Pancreas (tissue), 10 donors: ENCODE measurements at places on chromosomes 6 and 20. TPM values are rescaled to one million over a fixed set of nuclear protein-coding genes. Genes with fewer than 3 reads are reported as not detected.

DNA sequence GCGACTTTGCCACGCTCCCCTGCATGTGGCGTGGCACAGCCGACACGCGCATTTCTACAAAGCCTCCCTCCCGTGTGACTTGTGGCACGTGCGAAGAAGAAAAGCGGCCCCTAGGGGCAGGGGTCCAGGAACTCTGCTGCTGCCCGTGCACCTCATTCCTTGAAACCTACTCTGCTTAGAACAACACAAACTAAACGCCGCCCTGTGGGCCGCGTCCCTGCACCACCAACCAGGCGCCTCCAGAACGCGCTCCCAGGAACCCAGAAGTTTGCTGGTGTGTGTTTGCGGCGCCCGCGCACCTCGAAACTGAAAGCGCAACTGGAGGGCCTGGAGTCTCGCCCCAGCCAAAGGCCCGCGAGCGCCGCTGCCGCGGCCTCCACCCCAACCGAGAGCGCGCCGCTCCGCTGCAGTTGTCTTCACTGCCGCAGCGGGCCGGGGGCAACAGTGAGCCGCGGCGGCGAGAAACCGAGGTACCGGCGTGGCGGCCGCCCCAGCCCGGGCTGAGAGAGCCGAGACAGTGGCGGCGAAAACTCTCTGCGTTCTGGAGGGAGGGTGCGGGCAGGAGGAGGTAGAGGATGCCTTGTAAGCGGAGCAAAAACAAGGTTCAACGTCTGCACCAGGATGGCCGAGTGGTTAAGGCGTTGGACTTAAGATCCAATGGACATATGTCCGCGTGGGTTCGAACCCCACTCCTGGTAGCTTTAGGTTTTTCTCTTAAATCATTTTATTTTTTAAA is 65.8 kb downstream of the STX11 start:
- H3K27ac ChIP-seq, result peak overlapping the region; percentile 91
- H3K36me3 ChIP-seq, result no peaks in the 10 kb centered on the region
- peak; percentile 94 for DNase-seq
- H3K4me3 ChIP-seq, result peak overlapping the region; percentile 66
- no peaks in the 10 kb centered on the region for H3K27me3 ChIP-seq

- no peaks in the 10 kb centered on the region for H3K27me3 ChIP-seq
- no peak overlapping the region for H3K27ac ChIP-seq
- H3K36me3 ChIP-seq, result no peaks in the 10 kb centered on the region
- no peaks in the 10 kb centered on the region for H3K4me1 ChIP-seq
Observed at GRCh38 chr6:121578216-121578615, 142.8 kb downstream of the GJA1 start.

IRF4 gene
- polyA plus RNA-seq, result 0.05 TPM

- peaks cover under 1% of the 10 kb centered on the region for H3K36me3 ChIP-seq
- no peak for DNase-seq
- H3K27ac ChIP-seq, result no peak overlapping the region
- no peaks in the 10 kb centered on the region for H3K27me3 ChIP-seq
- H3K4me3 ChIP-seq, result no peak overlapping the region
Observed at GRCh38 chr20:51468636-51469035, 73.9 kb downstream of the NFATC2 start.

DNA sequence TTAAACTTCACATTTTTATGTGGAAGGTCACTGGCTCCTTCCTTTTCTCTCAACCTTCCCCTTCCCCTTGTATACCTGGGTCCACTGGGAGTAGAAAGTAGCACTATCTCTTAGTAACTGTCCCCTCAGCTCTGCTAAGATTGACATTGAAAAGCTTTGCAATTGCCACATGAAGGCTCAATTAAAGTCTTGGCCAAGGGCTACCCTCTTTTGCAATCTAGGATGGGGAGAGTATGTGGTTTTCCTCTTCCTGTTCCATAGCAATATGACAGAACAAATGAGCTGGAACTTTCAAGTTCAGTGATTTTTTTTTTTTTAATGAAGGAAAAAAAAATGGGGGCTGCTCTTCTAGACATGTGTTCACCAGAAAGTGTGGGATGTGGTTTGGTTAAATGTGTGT is 37.1 kb downstream of the PROKR2 start:
- no peak for DNase-seq
- H3K36me3 ChIP-seq, result no peaks in the 10 kb centered on the region
- no peak overlapping the region for H3K27ac ChIP-seq
- H3K4me3 ChIP-seq, result no peak overlapping the region
- H3K4me1 ChIP-seq, result no peaks in the 10 kb centered on the region

GRCh38 chr6:163925839-163926238 is 511.3 kb downstream of the QKI start:
- H3K27ac ChIP-seq, result no peak overlapping the region
- no peak for DNase-seq
- H3K27me3 ChIP-seq, result no peaks in the 10 kb centered on the region
- H3K4me1 ChIP-seq, result no peaks in the 10 kb centered on the region
- no peak overlapping the region for H3K4me3 ChIP-seq
- H3K36me3 ChIP-seq, result no peaks in the 10 kb centered on the region

TNFRSF6B gene
- polyA plus RNA-seq, result 14.0 TPM

DNA sequence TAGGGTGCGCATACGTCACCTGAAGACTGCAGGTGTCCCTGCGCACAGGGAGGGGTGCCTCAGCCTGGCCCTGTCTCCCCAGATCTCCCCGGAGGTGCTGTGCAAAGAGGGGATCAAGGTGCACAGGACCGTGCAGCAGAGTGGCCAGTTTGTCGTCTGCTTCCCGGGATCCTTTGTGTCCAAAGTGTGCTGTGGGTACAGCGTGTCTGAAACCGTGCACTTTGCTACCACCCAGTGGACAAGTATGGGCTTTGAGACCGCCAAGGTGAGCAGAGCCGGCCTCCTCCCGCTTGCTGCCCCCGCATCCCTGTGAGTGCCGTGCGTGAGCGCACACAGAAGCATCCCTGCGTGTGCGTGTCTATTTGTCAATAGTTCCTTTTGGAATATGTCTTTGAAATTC is 150.7 kb downstream of the DTNBP1 start:
- H3K4me1 ChIP-seq, result no peaks in the 10 kb centered on the region
- no peak overlapping the region for H3K27ac ChIP-seq
- H3K36me3 ChIP-seq, result no peaks in the 10 kb centered on the region
- no peaks in the 10 kb centered on the region for H3K27me3 ChIP-seq
- H3K4me3 ChIP-seq, result no peak overlapping the region

- no peak overlapping the region for H3K27ac ChIP-seq
- no peaks in the 10 kb centered on the region for H3K4me1 ChIP-seq
- no peaks in the 10 kb centered on the region for H3K36me3 ChIP-seq
- H3K4me3 ChIP-seq, result no peak overlapping the region
- H3K27me3 ChIP-seq, result no peaks in the 10 kb centered on the region
Observed at GRCh38 chr20:33702861-33703260, 16.7 kb upstream of the E2F1 start.

DNA sequence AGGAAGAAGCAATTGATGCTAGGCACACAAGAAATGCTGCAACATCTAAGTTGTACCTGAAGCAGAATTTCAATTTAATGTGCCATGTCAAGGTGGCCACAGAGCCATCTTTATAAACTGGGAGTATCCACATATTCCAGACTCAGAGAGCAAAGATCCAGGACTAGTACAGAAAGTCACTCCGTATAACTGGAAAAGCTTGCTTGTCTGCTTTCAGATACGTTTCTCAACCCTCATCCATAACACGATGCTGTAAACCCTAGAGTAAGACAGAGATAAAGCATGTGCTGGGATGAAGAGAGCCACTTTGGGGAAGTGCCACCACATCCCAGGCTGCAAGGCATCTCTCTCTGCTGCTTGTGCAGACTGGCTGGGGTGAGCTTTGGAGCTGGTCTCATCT is 134.7 kb downstream of the PACRG start:
- H3K36me3 ChIP-seq, result no peaks in the 10 kb centered on the region
- H3K27me3 ChIP-seq, result no peaks in the 10 kb centered on the region
- DNase-seq, result no peak
- no peak overlapping the region for H3K4me3 ChIP-seq
- no peaks in the 10 kb centered on the region for H3K4me1 ChIP-seq

- no peak overlapping the region for H3K27ac ChIP-seq
- DNase-seq, result no peak
- no peaks in the 10 kb centered on the region for H3K36me3 ChIP-seq
- H3K4me1 ChIP-seq, result peaks cover 10% of the 10 kb centered on the region
Observed at GRCh38 chr6:40586369-40587201, 579 bp downstream of the LRFN2 start.

DNA sequence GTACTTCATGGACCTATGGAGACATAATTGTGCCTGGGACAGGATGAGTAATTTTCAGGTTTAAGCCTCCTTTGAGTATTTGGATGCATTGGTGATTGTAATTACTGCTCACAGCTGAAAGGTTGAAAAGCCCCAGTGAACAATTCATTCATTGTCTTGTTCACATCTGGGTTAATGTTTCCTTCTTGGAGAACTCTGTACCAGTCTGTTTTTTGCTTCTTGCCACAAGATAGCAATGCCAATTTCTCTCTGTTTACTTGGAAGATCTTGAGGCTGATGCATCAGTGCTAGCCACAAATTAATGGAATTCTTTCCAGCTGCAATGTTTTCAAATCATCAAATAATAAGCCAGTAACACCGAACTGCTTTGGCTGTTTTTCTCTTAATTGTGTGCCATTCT is 207.8 kb downstream of the BMP2 start:
- H3K4me3 ChIP-seq, result no peak overlapping the region
- H3K4me1 ChIP-seq, result no peaks in the 10 kb centered on the region
- no peaks in the 10 kb centered on the region for H3K27me3 ChIP-seq

- DNase-seq, result no peak
- no peak overlapping the region for H3K4me3 ChIP-seq
- H3K4me1 ChIP-seq, result no peaks in the 10 kb centered on the region
Observed at GRCh38 chr20:37233548-37234253, 27.9 kb downstream of the GHRH start.

SLC32A1 gene
- polyA plus RNA-seq, result not detected

GRCh38 chr20:58136149-58136484 is 92.3 kb downstream of the ANKRD60 start:
- no peaks in the 10 kb centered on the region for H3K27me3 ChIP-seq
- H3K27ac ChIP-seq, result no peak overlapping the region
- DNase-seq, result no peak
- no peaks in the 10 kb centered on the region for H3K4me1 ChIP-seq
